GM12892 (cell line): ENCODE measurements at places on chromosomes 5 and 9.

DNA sequence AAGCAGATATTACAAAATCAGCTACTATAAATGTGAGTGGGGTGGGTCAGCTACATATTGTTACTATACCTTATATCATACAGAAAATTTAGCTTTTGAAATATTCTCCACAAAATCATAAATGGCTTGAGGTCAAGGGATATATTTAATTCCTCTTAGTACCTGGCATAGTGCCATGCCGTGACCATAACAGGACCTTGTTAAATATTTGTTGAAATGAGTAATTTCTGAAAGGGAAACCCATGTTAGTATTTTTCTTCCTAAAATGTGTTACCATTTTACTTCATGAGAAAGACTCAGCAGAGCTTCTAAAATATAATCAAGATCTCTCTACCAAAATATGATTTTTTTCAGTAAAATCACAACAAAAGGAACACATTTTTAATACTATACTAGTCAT lies 14.8 kb downstream of the ATP10B start:
- no peak for DNase-seq

DNA sequence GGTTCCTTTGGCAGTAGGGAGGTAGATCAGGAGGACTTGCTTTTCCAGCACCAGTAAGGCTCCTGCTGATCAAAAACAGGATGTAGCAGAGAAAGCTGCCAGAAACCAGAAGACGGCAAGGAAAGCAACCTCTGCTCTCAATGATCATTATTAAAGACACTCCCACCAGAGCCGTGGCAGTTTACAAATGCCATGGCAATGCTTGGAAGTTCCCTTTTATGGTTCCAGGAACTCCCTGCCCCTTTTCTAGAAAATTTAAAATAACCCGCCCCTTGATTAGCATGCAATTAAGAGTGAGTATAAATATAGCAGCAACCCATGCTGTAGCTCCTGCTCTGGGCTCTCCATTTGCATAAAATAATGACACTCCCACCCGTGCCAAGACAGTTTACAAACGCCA lies 16.1 kb downstream of the EQTN start:
- DNase-seq = no peak

DNA sequence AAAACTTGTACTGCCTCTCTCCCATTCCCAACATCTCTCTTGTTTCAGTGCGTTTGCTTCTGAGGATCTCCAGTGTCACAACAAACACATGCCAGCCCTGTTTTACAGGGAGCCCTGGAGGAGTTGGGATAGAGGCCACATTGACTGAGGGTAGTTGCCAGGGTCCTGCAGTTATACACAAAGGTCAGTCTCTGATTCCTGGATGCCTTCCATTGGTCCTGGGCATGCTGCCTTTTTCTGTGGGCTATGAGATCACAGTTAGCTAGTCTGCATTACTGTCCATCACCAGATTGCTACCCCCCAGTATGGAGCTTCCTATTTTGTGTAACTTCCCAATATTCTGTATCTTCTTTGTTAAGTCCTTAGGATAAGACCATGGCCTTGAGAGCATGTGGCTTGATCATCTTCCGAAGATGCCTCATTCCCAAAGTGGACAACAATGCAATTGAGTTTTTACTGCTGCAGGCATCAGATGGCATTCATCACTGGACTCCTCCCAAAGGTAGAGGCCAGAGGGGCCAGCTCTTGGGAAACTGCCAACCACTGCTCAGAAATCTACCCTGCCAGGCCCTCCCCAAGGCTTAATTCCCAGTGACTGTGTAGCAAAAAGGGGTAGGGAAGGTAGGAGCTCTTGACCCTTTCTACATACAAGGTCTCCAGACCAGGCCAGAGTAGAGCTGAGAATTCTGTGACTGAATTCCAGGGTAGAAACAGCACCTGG lies 9.5 kb downstream of the NUDT2 start:
- no peak for DNase-seq

DNA sequence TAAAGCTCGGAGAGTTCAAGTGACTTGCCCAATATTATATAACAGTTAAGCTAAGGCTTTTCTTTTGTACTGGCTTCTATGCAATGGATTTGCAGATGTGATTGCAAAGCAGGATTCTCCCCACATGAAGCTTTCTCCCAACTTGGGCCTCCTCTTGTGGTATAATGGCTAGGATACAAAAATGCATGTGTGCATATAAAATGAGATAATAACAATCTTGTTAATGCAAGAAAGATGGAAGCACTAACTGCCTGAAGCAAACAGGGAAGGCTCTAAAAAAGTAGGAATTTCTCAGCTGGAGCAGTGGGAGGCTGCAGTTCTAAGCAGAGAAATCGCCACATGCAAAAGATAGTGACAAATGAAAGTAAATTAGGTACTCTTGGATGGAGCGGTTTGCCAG lies 444.2 kb upstream of the RIOK2 start:
- DNase-seq = no peak

DNA sequence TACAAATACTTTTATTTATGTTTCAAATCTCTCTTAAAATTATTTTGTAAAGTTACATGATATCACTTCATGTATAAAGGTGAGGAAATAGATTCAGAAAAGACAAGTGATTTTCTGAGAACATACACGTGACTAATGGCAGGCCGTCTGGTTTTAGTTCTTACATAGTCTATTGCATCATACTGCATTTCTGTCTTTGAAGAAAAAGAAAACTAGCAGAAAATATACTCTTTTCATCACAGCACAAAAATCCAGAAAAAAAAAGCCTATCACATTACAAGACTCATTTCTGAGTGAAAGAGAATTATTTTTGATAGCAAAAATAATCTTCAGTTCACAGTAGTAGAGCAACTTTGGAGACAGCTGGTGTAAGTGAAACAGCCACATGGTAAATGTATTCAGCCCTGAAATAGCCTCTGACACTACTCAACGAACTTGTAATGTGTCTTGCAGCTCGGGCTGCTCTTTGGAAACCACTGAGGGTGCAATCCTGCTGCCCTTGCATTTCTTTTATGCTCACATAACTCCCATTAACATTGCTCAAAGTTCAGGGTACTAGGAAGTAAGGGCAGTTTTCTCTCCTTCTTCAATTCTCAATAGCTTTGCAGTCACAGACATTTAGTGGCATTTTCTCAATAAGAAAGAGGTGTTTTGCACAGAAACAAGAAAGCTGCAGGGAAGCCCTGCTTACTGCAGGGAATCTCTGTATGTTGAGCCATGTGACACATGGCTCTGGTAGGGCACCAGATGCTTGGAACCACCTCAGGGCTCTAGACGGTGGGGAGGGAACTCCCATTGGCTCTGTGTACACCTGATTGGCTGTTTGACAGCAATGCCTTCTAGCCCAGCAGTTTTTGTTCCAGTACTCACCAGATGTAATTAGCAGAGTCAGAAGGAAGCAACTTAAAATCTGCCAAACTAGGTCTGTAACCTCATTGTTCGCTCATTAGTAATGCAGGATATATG lies 845.3 kb upstream of the PTPRD start:
- no peak for DNase-seq

DNA sequence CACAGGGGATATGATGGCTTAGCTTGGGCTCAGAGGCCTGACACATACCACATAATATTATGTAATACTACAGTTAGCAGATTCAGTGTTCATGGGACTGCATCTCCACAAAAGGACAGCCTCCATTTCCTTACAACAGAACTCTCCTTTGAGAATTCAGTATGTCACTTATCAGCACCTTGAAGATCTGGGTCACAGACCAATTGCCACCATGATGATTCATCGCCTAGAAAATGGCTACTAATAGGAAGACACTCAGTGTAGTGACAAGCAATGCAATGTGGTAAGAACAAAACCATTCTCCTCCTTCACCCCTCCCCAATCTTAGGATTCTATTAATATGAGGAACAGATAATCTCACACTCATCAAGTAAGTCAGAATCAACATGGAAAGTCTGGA lies 38.7 kb upstream of the PRLR start:
- no peak for DNase-seq

DNA sequence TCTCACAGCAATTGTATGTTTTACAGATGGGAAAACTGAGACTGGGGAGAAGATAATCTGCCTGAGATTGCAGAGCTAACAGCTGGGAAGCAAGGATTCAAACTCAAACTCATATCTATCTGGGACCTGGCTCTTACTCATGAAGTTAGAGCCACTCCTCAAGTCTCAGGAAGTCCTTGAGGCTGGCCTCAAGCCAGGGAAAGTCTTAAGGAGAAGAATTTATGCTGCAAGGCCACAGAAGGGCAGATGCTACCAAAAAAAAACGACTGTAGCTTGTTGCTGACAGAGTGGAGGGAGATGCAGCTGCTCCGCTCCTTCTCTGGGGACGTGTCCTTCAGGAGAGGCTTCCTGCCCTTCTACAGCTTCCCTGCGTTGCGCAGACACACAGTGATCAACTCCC lies 39.8 kb downstream of the BARHL1 start:
- no peak for DNase-seq

DNA sequence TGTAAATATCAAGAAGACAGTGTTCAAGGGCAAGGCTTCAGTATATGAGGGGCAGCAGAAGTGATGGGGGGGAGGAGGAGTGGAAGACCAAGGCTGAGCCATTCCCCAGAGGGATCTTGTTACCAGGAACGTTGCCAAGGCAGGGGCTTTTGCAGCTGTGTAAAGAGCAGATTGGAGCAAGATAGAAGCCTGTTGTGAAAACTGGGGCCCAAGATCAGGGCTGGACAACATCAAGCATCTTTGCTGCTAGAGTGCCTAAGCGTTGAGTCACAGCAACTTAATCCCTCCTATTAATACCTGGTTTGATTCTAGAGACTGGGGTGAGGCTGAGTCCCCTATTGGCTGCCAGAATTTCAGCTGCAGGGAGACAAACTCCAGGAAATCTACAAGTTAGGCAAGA lies 18.4 kb upstream of the ERCC6L2 start:
- no peak for DNase-seq

DNA sequence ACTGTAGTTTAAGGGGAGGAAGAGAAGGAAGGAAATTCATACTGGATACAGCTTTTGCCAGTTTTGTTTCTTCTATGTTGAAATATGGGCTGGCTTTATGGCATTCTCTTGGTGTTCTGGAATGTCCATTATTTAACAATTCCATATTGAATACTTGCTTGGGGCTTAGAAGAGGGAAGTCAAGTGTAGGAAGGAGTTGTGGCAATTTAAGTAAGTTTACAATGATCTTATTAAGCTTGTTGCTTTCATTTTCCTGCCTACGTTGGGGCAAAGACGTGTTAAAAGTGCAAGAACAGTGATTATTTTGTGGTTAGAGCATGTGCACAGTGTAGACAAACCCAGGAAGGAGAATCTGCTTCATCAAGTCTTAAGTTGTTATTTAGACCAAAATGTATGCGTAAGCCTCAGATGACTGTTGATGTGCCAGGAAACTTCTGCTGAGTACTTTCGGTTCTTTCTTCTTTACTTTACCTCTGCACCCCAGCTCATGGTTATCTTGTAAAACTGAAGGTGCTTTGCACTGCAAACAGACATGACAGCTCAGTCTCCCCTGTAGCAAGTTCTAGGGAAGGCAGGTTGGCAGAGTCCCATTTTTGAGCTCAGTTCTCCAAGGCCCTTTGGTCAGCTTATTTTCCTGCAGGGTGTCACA lies 75.8 kb downstream of the F2RL2 start:
- DNase-seq = no peak

- DNase-seq = no peak
These were observed 419.5 kb upstream of the CTNND2 start for GRCh38 chr5:12323637-12324229.

DNA sequence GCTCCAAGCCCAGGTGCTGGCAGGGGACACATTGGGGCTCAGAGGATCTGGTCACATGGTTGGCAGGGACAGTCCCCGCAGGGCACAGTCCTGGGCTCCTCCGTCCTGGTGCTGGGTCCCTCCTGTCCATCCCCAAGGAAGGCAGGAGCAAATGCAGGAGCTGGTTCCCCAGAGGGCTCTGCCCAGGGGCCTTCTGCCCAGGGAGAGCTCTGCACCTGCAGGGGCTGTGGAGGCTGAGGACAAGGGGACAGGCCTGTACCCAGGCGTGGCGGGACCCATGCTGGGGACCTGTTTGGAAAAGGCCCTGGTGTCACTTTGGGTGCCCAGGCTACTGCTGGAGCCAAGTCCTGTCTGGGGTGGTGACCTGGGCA lies 7.2 kb downstream of the SPATA31E1 start:
- no peak for DNase-seq

GRCh38 chr5:72453246-72453775 lies 53.9 kb downstream of the ZNF366 start:
- DNase-seq = no peak

- DNase-seq = no peak
These were observed 134.1 kb downstream of the NUDT12 start for GRCh38 chr5:103428411-103428871.

DNA sequence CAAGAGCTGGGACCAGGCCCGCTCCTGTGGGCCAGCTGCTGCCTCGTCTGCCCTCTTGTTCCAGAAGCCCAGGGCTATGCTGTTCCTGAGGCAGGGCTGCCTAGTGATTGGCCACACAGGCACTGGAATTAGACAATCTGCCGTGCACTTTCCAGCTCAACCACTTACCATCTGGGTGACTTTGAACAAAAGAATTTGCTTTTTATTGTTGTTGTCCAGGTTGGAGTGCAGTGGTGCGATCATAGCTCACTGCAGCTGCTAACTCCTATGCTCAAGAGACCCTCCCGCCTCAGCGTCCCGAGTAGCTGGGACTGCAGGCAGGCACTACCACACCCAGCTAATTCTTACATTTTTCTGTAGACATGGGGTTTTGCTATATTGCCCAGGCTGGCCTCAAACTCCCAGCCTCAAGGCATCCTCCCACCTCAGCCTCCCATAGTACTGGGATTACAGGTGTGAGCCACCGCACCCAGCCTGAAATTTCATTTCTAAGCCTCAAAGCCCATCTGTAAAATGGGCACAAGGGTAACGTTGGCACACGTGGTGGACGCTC lies 1.2 kb upstream of the NEK6 start:
- no peak for DNase-seq

GRCh38 chr5:157286761-157287211 lies 20.9 kb downstream of the CYFIP2 start:
- DNase-seq = no peak

- no peak for DNase-seq
These were observed 232.3 kb downstream of the FANCC start for GRCh38 chr9:95085036-95085770.

DNA sequence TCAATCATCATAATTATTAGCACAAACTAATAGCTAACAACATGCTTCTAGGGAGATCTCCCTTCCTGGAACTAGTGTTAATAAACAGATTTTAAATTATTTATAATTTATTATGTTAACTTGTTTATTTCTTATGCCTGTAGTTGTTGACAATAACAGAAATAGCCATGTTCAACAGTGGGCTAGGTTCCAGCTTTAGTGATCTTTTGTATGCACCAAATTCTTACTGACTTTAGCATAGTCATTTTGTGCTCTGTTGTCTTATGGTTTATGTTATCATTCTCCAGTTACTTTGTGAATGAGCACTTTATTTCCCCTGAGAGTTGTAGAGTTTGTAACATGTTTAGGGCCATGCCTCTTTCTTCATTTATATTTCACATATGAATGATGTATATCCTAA lies 70.6 kb downstream of the TMEM252 start:
- DNase-seq = no peak

DNA sequence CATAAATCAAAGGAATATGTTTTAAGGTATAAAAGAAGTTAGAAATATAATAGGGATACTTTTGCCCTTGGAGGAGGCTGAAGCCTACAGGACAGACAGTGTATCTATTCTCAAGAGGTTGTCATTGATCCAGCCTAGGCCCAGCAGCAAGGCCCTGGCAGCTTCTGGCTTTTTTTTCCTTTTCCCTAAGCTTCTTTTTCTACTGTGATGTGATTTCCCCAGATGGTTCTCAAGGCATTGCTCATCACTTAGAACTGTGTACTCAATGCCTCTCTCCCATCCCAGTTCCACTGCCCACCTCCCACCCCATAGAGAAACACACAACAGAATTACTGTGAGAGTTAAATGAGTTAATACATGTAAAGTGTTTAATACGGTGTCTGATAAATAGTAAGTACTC lies 88.6 kb downstream of the SLC44A1 start:
- no peak for DNase-seq
